ENCODE measurements at places on chromosomes 12 and 14.

DNA sequence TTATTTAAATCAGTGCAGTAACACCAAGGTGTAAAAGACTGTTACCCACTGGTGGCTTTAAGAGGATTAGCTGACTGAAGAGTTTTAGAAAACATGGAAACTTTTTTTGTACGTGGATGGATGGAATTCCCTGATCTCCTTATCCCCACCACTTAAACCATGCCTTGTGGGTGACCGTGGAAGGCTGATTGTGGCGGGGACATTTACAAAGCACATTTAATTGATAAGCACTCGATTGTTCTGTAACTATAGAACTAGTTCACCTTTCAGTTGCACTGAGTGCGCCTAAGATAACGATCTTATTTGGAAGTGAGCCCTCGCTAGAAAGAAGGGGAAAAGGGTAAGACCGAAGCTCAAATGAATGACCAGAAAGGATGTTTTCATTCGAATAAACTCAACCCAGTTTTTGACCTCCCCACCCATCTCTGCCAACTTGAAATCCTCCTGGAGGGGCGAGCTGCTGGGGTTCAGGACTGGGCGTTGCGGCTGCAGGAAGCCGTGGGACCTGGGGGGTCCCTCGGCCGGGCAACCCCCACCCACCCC lies 688 bp upstream of the RASSF3 start:
- no peak for DNase-seq

GRCh38 chr14:81295958-81296923 lies 75.5 kb upstream of the GTF2A1 start:
- no peak for DNase-seq

DNA sequence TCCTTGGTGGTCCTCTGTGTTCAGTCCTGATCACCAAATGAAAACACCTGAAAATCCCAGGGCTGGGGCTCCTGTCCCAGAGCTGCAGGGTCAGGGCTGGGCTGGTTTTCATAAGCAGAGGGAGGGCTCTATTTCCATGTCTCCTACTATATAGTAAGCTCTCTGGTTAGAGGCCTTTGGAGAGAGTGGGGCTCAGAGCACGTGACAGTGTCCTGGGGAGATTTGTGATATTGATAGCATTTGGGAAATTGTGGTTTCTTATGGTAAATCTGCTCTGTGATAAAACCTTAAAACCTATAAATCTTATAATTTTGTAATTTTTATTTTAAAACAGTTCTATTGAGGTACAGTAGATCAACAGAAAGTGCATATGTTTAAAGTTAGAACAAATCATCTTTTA lies 1202.2 kb downstream of the TMEM121 start:
- DNase-seq, result no peak

GRCh38 chr14:101109347-101109638 lies 205.8 kb upstream of the RTL1 start:
- DNase-seq, result no peak

GRCh38 chr12:54175200-54175963 lies 13.4 kb downstream of the SMUG1 start:
- no peak for DNase-seq

DNA sequence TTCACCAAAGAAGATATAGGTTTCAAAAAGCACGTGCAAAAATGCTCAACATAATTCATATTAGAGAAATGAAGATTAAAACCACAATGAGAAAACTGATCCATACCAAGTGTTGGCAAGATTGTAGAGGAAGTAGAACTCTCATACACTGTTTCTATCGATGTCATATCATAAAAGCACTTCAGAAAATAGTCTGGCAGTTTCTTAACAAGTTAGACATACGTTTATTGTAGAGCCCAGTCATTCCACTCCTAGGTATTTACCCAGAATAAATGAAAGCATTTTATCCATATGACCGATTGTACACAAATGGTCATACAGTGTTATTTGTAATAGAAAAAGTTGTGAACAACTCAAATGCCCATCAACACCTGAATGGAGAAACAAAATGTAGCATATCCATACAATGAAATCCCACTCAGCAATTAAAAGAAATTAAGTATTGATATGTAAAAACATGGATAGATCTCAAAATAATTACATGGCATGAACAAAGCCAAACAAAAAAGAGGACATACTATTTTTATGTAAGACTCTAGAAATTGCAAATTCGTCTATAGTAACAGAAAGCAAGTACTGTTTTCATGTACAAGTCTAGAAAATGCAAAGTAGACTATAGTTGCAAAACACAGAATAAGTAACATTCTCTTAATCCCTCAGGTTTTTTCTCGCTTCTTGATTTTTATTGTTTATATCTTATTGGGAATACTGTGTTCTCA lies 41.0 kb downstream of the USP15 start:
- DNase-seq, result no peak

GRCh38 chr14:68370057-68370360 lies 422.9 kb downstream of the ZFP36L1 start:
- no peak for DNase-seq

GRCh38 chr12:57518920-57519795 lies 1.2 kb downstream of the DDIT3 start:
- no peak for DNase-seq

- peak; percentile 15 for DNase-seq
Measured at GRCh38 chr14:91714805-91715204, 17.1 kb downstream of the CATSPERB start.

DNA sequence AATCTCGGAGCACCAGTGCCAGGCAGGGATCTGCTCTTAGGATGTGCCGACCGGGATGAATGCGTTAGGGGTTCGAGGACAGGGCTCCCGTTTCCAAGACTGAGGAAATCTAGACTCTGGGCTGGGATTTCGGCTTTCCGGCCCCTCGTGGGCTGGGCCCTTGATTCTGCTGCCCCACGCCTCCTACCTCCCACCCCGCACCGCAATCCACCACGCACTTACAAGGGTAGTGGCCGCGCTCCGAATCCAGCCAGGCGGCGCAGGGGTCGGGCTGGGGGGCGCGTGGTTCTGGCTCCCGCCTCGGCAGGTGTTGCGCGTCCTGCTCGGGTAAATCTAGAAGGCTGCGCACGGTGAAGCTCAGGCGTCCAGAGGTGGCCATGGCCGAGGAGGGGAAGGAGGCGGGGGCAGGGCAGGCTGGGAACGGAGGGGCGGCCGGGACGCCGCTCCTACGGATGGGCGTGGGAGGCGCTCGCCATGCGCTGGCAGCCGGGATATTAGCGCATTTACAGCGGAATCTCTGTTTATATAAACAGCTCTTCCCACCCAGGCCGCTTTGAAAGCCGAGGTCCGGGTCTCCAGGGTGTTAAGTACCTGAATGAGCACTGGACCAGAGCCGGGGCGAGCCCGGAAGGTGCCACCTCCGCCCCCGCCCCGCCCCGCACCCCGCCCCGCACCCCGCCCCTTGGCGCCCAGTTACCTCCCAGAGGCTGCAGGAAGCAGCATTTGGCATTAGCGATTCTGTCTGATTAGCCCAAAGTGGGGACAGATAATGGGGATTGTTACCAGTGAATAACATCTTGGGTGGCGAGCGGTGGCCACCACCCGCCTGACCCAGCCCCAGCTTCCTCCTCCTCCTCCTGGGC lies at the start of gene NKX2-8:
NKX2-8 (minus strand) TSS at position 604 of the 863 bp plus-strand sequence; CDS start at position 379, 225 bp downstream.
- DNase-seq, result no peak

- DNase-seq, result peak; percentile 34
Measured at GRCh38 chr14:54766276-54767138, 136.1 kb downstream of the GCH1 start.

- peak; percentile 65 for DNase-seq
Measured at GRCh38 chr12:104083769-104084475, 19.6 kb downstream of the HCFC2 start.

DNA sequence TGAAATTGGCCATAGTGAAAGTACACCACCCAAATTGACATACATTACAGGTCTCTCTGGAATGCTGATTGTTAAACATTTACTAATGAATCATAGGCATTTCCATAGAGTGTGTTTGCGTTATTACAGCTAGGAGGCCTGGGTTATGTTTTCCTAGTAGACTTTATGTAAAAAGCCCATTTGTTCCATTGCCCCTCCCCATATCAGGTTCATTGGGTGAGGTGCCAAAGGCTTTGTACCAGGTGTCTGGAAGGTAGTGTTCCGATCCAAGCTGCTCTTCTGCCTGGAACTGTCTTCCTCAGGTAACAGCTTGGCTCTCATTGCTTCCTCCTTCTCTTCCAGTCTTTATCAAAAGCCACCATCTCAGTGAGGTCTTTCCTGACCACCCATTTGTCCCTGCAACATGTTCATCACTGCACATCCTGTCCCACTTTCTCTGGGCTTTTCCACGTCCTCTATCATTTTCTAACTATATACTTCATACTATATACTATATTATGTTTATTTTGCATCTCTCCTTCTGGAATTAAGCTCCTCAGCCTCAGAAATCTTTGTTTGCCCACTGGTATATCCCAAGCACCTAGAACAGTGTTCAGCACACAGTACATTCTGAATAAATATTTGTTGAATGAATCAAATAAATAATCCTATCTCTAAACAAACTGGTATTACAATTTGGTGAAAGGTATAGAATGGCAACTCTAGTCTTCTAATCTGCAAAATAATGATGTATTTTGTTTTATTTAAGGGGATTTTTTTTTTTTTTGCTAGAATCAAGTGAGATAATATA lies 252.3 kb downstream of the KTN1 start:
- no peak for DNase-seq

DNA sequence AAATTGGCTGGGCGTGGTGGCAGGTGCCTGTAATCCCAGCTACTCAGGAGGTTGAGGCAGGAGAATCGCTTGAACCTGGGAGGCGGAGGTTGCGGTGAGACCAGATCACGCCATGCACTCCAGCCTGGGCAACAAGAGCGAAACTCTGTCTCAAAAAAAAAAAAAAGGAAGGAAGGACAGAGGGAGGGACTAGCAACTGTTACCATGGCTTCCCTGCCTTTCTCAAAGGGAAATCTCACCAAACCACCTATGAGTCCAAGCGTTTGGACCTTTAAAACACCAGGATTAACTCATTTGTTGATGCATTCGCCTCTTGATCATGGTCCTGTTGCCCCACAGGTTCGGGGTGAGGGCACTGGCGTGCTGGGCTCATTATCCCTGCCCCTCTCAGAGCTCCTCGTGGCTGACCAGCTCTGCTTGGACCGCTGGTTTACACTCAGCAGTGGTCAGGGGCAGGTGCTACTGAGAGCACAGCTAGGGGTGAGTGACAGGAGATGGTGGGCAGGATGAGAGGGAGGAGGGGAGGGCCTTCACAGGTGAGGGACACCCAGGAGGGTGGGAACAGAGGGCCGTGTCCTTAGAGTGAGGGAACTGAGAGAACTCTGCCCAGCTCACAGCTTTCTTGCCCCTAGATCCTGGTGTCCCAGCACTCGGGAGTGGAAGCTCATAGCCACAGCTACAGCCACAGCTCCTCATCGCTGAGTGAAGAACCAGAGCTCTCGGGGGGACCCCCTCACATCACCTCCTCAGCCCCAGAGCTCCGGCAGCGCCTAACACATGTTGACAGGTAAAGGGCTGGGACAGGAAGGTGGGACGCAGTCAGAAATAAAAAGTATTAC lies 10.2 kb upstream of the MYL6B start:
- DNase-seq, result no peak

- no peak for DNase-seq
Measured at GRCh38 chr14:33814010-33814409, 136.9 kb downstream of the EGLN3 start.

DNA sequence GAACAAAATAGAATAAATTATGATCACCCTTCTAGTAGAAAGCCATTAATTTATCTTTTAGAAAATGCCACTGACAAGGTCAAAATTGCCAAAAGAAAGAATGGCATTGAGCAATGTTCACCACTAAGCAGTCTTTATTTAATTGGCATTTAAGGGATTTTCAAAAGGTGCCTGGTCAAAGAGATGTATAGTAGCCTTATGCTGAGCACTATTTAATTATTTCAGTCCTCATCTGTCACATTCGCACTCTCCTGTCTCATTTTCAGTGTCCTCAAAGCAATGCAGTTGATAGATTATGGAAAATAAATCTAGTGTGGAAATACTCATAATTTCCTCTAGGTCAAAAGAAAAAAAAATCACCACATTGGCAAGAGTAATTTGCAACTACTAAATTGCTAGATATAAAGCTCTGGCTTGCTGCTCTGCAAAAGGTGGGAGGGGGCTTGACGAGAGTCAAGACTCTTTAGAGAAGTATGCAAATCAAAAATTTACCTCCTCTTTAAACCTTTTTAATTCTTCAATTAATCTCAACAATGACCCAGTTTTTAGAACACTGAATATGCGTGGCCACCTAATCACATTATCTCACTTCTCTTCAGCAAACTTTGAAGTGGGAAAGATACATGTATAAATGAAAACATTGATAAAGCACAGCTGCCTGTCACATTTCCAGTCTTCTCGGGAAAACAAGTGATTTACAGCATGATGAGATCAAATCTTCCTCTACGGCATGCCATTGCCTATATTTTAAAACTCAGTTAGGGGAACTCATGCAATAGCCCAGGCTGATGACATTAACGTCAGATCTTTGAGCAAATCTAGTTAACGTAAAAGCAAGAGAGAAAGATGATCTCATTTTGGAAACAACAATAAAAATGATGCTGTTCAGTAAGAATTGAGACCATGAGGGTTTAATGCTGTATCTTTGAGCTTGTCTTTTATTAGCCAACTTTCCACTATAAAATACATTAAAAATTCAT lies 373.1 kb upstream of the DCN start:
- DNase-seq, result no peak

DNA sequence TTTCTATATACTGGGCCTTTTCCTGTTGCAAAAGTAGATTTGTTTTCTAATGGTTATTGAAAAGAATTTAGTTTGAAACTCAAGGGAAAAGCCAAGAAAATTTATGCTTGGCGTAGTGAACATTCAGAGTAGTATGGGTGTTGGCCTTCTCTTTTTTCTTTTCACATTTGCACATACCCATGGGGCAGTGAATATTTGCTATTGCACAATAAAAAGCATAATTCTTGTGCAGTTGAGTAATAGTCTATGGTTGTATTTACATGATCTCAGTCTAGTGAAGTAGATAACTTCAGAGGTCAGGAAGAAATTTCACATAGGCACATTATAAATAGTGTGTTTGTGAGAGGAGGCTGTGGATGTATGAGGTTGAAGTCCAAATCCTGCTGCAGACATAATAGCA lies 158.1 kb downstream of the FLRT2 start:
- DNase-seq, result no peak

- DNase-seq, result no peak
Measured at GRCh38 chr12:112980491-112981158, 2.3 kb downstream of the OAS2 start.

- no peak for DNase-seq
Measured at GRCh38 chr12:126582231-126582630, 1517.0 kb downstream of the AACS start.

- no peak for DNase-seq
Measured at GRCh38 chr12:132948146-132949066, 7.7 kb downstream of the ZNF605 start.

DNA sequence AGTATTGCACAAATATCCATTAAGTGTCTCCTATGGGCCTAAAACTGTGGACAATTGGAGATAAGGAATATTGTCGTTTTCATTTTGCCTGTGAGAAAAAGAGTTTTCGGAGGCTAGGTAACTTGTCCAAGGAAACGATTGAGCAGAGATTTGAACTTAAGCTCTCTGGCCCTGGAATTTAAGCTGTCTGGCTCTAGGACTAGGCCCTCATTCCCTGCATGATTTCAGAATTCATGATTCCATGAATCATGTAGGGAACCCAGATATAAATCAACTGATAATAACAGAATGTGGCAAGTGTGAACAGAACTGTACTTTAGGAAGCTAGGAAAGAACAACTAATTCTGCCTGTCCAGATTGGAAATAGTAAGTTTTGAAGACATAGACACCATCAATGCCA lies 940.9 kb downstream of the DIO2 start:
- no peak for DNase-seq

Measured in activated CD4-positive, alpha-beta T cell treated with anti-CD3 and anti-CD28 coated beads, Interleukin-2, amount 50 U/mL, for 48 hours (primary cell).